ENCODE measurements at places on chromosomes 1 and 21.

DNA sequence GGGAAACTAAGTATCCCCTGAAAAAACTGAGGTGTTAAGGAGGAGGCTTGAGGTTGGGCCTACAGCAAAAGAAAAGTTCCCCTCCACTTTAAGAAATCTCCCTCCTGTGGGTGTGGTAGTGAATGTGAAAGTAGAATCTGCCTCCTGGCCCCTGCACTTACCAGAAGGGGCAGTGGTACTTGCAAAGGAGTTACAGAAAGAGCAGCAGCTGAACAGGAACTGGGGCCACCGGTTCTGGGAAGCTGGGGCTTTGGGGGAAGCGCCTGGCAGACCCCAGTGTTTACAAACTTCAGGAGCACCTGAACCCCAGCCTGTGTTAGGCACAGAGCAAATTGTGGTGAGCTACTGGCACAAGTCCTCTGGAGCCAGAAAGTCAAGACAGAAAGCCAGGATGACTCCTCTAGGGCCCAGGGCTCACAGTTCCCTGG is 250.2 kb upstream of the FGGY start:
- peak; percentile 31 for DNase-seq

- no peak for DNase-seq
These were observed 231.6 kb downstream of the NFIA start for GRCh38 chr1:61313906-61314422.

- no peak for DNase-seq
These were observed 14.9 kb downstream of the PLEKHA6 start for GRCh38 chr1:204344665-204345355.

- no peak for DNase-seq
These were observed 31.3 kb downstream of the SLC1A7 start for GRCh38 chr1:53111073-53111556.

DNA sequence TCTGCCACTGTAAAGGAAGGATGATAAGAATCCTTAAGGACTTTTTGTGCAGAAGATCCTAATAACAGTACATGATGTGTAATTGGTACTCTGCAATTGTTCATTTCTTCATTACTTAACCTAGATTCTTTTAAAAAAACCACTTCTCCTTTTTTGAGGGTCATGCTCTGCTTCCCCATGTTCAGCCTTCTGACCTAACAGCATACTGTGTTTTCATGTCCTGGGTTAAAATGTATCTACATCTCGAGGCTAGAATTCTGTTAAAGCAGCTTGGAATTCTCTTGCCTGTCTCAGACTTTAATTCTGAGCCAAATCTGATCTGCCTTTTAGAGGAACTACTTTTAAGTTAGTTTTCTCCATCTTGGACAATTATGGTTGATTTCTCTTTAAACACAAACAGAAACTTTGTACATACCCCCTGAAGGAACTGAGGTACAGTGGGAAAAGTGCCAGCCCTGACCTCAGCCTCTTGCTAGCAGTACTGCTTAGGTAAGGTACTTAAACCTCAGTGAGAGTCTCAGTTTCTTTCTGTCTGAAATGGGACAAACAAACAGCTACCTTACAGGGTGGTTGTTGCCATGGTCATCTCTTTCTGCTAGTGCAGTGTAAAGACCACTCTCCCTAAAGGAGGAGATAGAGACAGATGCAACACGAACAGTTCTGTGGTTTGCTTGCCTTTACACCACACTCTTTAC is 103.2 kb upstream of the DYNLT5 start:
- DNase-seq = no peak
